Hematopoietic multipotent progenitor cell treated with erythropoietin and hydrocortisone succinate and interleukin-3 and kit ligand, for 6 days (in vitro differentiated cells): ENCODE measurements at places on chromosomes 6 and 20.

DNA sequence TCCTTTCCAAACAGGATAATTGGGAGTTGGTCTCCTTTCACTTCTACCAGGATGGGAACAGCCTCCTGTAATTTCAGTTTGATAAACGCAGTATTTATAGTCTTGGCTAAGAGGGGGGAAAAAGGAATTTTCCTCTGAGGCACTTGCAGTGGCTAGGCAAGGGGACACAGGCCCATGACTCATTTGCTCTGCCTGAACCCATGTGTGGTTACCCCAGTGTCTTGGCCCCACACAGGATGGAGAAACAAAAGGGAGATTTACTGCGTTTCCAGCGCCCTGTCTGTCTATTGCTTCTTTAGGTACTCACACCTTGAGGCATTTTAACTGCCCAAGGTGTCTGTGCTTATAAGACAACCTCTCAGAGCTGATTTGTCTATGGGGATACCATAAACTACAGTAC, 74.8 kb upstream of the NEDD9 start:
- no peak for DNase-seq

- no peak for DNase-seq
Measured at GRCh38 chr6:5201271-5201670, 59.5 kb downstream of the LYRM4 start.

DNA sequence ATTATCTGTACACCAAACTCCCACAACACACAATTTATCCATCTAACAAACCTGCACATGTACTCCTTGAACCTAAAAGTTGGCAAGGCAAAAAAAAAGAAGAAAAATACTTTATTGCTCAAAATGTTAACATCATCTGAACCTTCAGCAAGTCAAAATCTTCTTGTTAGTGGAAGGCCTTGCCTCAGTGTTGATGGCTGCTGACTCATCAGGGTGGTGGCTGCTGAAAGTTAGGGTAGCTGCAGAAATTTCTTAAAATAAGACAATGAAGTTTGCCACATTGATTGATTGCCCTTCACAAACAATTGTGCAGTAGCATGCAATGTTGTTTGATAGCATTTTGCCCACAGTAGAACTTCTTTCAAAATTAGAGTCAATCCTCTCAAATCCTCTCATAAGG, 2.7 kb upstream of the WFDC11 start:
- no peak for DNase-seq

DNA sequence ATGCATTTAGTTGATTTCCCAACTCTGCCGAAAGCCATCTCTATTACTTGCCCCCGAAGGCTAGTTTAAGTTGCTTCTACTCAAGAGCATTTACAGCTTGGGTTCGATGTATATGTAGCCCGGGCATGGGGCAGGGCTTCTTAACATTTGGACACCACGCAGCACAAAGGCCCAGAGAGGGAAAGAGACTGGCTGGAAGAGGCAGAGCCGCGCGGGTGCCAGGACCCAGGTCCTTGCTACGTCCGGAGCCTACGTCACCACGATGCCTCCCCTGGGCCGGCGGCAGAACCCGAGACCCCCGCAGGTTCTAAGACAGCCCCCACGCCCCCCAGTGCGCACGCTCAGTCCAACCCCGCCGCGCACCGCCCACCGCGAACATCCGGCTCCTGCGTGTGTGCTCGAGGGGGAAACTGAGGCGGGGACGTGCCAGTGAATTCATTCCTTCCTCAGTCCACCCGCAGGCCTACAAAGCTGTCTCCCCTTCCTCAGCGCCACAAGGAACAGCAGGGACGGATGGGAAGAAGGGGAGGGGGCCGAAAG, 367 bp upstream of the PCIF1 start:
- DNase-seq: peak; percentile 63

DNA sequence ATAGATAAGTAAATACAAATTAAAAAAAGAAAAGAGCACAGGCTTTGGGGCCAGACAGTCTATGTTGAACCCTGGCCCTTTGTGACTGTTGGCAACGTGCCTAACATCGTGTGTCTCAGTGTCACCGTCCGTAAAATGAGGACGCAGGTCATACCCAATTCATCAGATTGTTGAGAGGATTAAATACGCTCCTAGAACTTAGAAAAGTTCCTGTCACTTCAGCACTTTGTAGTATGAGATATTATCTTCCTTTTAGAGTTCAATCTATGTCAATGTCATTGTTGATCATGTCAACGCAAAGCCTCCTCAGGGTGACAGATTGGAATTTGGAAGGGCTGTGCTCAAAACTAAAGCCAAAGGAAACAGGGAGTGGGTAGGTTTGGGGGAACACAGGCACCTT, 21.7 kb downstream of the SERPINB1 start:
- DNase-seq: peak; percentile 43

DNA sequence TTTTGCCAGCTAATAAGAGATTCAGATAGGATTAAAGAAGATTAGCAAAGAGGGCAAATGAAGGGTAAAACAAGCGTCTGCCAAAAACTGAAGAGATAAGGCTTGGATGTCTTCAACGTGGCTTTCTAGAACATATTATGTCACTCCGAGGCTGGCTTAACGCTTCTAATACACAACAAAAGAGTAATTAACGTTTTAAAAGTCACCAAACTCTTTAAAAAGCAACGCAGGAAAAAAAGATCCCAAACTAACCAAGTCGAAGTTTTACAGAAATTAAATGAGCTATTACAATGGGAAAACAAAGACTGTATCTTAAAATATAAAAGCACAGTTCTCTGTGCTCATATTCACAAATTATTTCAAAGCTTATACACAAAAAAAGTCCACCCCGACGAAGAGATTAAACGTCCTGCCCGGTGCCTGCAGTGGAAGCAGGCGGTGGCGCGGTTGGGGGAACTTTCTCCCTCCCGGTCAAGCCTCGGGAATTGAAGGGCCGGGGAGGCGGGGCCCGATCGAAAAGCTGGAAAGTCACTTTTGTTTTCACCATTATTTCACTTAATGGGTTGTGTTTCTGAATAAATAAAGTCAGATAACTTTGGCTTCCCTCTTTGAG, 1.2 kb downstream of the MAK start:
- DNase-seq: peak; percentile 69

DNA sequence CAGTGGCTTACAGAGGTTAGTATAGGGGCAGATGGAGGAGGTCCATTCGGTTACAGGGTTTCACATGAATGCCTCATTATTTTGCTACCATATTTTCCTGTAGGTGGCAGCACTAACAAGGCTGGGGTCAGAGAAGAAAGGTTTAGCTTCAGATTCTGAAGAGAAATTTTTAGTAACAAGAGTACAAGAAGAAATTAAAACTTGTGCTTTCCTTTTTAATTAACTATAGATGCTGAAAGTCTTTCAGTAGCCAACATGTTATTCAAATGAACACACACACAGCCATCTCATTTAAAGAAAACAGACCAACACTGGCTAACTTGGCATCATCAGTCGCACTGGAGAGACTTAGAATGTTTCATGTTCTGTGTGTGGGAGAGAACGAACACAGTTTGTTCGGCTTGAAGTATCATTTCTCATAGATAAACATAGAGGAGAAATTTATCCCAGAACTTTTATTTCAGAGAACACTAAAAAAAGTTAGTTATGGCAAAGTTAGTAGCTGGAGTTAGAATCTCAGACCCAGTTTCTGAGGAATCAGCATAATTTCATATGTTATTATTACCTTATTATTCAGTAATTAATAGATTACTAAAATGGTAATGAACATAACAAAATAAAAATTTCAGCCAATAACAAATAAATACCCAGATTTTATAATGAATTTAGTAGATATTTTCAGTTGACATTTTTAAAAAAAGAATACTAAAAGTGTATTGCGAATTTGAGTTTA, 314.0 kb upstream of the RSPO3 start:
- DNase-seq: peak; percentile 61

- DNase-seq: no peak
Measured at GRCh38 chr6:33586108-33586640, 6.1 kb upstream of the BAK1 start.

DNA sequence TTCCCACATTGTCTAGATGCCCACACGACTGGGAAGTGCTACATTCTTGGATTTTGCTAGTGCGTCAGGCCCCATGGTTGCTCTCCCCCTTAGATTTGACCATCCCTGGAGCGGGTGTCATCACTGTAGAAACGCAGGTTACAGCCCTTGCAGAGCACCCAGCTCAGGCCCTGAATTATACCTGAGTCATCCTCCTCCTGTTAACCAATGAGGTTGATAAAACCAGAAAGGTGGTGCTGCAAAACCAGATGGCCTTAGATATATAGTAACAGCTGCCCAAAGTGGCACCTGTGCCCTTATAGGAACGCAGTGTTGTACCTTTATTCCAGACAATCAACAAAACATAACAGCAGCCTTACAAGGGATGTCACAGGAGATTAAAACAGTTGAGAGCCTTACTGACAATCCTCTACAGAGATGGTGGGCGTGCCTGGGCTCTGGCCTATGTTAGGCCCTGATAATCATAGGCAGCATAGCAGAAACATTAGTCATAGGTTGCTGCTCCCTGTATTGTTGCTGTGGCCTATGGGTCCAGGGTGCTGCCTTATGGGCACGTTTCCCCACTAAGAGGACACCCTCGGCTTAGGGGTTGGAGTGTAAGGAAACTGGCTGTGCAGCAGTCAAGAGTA, 33.6 kb upstream of the HSF2 start:
- peak; percentile 10 for DNase-seq

DNA sequence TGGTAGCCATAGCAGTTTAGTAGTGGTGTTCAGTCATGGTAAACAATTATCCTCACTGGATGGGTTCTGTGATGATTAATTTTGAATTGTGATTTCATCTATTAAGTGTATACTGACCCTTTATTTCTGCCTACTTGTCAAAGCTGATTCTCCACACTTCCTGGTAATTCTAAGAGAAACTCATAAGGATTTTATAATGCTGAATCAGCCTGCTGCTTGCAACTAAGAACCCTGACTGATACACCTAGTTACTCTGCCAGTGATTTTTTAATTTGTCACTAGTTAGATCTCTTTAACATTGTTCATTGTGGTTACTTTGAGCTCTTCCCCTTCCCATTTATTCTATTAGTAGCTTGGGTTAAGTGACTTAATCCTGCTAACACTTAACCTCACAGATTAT, 8.6 kb downstream of the CDC40 start:
- no peak for DNase-seq

- DNase-seq: no peak
Measured at GRCh38 chr6:39841291-39841690, 49.1 kb downstream of the DAAM2 start.

- no peak for DNase-seq
Measured at GRCh38 chr20:31678389-31679356, 41.0 kb downstream of the COX4I2 start.

GRCh38 chr6:14660806-14661579, 543.4 kb downstream of the CD83 start:
- DNase-seq: peak; percentile 22

DNA sequence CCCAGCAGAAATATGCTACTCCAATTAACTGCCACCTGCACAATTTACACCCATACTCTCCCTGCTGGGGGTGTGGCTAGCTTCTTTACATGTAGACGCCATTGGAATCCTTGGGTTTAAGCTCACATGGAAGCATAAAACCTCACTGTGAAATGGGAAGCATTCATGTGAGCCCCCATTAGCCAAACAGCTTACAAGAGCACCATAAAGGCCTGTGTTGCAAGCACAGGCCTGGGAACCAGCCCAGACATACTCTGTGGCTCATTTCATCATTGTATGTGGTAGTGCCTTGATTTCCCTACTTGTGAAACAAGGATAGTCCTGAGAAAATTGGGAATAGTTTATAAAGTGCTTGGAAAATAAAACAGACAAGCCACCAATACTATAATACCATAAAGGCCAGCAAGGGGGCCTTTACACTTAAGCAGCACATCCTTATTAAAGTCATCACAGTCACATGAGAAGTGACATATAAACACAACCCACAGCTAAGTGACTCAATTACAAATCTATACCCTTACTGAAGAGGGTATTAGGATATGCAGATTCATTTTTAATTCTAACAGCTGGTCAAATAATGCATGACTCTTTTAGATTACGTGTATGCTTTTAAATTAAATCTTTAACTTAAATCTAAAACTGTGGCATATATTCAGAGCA, 6.8 kb downstream of the ADNP start:
- DNase-seq: no peak

GRCh38 chr6:51533962-51534361, 553.5 kb downstream of the PKHD1 start:
- no peak for DNase-seq
